Stimulated activated CD8-positive, alpha-beta memory T cell treated with anti-CD3 and anti-CD28 coated beads, Interleukin-2, amount 100 ng/mL, for 48 hours (primary cell): ENCODE measurements at places on chromosomes 2 and 18.

GRCh38 chr2:10382354-10383061, 65.6 kb downstream of the ODC1 start:
- DNase-seq: no peak

DNA sequence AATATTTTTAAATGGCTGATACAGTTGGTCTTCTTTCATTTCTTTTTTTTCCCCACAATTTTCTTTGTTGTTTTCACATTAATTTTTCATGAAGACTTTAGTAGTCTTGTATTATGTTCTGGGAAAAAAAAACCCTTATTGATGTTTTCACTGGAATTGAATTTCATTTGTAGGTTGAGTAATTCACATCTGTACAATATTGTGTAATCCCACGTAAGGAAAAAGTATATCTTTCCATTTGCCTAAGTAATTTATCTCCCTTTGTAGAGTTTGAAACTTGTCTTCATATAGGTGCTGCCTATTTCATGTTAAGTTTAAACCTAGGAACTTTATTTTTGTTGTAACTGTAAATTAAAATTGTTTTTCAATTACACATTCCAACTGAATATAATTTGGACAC, 2.0 kb downstream of the DNAJC27 start:
- no peak for DNase-seq

DNA sequence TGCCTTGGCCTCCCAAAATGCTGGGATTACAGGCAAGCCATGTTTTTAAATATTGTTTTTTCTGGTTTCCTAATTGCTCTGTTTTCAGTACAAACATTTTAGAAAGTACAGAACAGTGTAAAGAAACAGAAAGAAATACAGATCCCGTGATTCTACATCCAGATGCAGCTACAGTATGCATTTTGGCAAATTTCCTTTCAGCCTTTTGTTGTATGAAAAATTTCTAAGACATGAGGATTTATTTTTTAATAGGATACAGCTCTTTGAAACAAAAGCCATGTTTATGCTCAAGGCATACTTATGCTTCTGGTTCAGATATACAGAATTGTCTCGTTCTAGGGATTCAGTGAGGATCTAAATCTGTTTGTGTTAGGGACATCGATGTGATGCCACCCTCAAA, 109.5 kb downstream of the MAP2 start:
- no peak for DNase-seq

- DNase-seq: no peak
Observed at GRCh38 chr2:62112179-62112578, 83.7 kb upstream of the B3GNT2 start.

- no peak for DNase-seq
Observed at GRCh38 chr2:42663828-42664227, 95.4 kb downstream of the MTA3 start.

DNA sequence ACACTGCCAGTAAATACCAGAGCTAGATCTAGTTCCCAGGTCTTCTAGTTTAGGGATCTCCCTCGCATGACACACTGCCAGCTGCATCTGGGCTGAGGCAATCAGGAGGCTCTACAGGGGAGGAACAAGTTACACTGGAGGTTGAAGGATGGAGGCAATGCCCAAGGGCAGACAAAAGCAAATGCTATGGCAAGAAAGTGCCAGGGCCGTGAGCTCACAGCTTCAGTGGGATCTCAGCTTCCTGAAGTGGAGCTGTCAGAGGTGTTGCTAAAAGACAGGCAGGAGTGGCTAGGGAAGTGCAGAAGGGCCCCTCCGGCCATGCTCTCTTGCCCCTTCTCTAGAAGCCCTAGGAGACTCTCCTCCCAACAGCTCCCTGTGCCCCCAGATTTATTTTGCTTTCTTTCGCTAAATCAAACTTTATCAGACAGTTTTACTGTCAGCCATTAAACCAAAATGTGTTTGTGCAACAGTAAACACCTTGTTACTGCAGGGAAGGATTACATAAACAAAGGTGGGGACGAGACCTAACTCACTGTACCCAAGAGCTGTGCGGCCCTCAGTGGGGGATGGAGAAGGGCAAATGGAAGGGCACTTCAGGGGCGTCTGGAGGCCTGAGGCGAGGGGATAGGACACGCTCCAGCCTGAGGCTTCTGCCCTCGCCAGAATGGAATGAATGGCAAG, 39.4 kb upstream of the PKDCC start:
- no peak for DNase-seq

DNA sequence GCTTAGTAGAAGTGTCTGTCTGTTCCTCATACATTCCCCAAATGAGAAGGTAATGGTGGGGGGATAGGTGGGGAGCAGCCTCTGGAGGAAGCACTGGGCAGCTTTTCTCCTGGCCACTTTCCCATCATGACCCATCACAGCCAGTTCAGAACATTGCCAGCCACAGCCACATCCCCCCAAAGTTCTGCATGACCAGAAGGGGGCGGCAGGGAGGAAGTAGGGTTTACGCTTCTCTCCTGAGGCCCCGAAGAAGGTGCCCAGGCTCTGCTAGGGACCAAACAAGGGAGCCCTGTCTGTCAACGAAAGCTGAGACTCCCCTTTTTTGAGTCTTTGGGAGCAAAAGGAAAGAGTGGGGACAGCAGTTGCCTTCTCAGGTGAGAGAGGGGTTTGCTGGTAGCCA, 7.7 kb downstream of the IGFBP5 start:
- no peak for DNase-seq

- no peak for DNase-seq
Observed at GRCh38 chr18:9982711-9983110, 68.9 kb downstream of the VAPA start.

DNA sequence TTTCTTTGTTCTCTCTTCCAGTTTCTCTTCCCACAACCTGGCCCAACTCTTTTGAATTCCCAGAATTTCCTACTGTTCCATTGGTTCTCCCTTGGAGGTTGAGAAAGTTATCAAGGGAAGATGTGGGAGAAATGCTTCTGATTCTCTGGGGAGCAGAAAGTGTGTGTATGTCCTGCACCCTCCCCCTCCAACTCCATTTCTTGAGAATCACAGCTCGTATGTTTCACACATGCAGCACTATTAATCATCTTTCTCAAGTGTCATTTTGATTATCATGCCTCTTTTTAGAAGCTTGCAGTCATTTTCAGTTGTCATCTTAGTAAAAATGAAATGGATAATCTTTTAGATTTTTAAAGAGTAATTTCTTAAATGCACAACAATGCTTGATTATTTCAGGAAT, 296.8 kb upstream of the SLC39A10 start:
- no peak for DNase-seq

GRCh38 chr18:44915661-44916060, 235.0 kb downstream of the SETBP1 start:
- DNase-seq: no peak

DNA sequence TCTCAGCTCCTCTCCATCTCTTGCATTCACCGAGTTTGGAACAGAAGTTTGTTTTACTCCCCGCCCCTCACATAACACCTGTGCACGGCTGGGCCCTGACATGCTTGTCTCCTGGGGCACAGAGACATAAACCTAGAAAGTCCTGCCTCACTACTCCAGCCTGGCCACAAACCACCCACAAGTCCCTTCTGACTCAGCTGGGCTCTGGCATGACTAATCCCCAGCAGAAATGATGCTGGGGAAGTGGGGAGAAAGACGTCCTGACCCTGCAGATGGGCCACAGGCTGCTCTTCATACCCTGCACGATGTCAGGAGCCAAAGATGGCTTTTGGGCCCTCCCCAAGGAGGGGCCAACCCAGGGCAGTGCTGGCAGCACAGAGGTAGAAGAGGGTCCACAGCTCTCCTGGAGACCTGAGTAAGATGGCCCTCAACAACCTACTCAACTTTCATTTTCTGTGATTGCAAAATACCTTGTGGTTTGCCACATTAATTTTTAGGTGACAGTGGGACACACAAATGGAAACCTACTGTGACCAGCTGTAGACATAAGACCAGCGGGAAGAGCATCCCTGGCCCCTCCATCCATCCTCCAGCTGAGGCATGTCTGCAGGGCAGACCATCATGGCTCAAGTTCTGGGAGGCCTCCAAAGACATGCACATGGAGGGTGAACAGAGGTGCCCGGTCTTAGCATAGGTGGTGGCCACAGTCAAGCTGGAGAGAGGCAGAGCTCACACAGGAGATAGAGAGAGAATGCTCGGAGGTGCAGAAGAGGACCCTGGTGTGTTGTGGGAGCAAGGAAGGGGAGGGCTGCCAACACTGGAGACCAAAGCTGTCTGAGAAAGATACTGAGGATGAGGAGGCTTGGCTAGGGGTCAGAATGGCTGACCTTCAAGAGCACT, 40.0 kb downstream of the DNMT3A start:
- DNase-seq: peak; percentile 64

DNA sequence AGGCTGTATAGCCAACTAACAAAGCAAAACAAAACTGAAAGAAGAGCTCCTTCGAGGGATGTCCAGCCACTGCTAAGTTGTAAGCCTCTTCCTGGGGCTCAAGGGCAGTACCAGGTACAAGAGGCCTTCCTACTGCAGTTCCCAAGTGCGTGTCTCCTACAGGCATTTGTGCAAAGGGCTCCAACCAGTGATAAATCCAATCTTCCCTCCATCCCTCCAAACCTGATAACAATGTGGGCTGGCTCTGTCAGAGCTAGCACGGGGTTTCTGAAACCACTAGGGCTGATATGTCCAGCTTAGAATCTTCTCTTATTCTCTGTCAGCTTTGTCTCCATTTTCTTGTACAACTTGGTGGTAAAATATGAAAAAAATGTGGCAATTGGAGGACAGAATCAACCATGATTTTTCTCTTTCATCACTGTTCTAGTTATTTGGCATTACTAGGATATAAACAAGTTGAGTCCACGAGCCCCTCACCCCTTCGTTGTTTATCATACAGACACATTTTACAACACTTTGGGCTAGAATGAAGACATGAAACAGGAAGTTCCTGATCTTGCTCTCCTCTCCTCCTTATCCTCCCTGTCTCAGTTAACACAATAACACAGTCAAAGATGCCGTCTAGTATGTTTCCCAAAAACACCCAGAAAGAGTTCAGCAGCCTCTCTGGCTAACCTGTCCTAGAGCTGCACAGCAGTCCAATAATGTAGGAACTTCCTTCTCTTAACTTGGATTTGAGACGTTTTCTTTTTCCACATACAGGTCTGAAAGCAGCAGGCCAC, 35.4 kb upstream of the WIPF1 start:
- no peak for DNase-seq

GRCh38 chr18:50268022-50268747, 1.9 kb upstream of the CFAP53 start:
- DNase-seq: peak; percentile 84

GRCh38 chr18:5972298-5972697, 77.0 kb upstream of the TMEM200C start:
- DNase-seq: no peak

- no peak for DNase-seq
Observed at GRCh38 chr18:7256618-7257425, 25.9 kb downstream of the LRRC30 start.

DNA sequence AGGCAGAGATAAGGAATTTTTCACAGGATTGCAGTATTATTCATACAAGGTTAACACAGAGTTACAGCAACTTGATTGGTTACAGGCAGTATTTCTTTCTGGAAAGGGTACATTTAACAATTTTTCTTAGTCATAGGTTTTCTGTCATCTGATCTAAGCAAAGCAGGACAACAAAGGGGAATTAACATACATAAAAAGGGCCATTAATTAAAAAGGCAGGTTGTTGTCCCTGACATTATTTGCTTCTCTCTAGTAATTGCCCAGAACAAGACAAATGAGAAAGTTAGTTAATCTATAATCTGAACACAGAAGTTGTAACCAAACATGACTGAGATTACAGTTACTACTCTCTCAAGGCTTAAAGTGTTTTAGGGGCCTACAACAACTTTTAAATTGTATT, 291.4 kb upstream of the LRRTM4 start:
- DNase-seq: no peak

- DNase-seq: no peak
Observed at GRCh38 chr18:59395226-59396175, 36.4 kb upstream of the LMAN1 start.

DNA sequence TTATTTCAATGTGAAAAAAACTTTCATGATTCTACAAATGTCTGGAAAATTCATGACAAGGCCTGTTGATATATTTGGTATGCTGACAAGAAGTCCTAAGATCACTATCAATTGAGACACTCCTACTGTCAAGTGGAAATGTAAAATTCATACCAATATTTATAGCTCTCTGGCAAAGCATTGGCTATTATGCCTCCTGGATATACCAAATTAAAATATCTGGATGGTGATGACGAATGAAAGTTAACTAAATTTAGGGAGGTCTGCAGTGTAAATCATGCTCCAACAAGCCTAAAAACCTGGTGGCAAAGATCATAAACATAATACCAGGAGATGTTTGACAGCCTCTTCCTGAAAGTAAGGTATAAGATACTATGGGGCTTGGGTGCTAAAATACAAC, 41.1 kb upstream of the TCF4 start:
- no peak for DNase-seq

DNA sequence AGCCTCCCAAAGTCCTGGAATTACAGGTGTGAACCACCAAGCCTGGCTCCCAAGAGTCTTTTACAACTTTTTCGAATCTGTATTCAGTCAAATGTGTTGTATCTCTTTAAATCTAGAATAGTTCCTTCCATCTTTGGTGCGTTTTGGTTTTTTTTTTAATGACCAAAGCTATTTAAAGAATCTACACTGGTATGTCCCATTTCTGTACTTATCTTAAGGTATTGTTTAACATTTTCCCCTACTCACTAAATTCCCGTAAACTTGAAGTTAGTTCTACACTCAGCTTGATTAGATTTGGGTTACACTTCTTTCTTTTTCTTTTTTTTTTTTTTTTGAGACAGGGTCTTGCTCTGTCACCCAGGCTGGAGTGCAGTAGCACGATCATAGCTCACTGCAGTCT, 63.8 kb downstream of the TMEM237 start:
- no peak for DNase-seq

DNA sequence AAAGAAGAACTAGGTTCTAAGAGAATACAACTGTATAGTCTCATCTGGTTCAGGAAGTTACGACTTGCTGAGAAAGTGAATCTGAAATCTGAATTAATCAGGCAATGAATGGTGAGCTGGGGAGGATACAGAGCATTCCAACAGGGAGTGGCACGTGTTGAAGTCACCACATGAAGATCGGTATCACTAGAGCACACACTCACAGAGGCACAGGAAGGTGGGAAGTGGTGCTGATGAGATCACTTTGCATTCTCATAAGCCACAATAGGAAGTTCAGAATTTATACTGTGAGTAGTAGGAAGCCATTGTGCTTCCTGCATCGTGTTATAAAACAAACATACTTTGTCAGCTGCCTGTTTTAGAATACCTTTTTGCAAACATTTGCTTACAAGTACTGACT, 615.0 kb upstream of the DDX18 start:
- DNase-seq: no peak
